ENCODE measurements at places on chromosomes 7 and 10. TPM values are rescaled to one million over a fixed set of nuclear protein-coding genes. Genes with fewer than 3 reads are reported as not detected.

The BHLHA15 gene
- total RNA-seq, result 0.57 TPM

The IFIT1B gene
- not detected for total RNA-seq

DNA sequence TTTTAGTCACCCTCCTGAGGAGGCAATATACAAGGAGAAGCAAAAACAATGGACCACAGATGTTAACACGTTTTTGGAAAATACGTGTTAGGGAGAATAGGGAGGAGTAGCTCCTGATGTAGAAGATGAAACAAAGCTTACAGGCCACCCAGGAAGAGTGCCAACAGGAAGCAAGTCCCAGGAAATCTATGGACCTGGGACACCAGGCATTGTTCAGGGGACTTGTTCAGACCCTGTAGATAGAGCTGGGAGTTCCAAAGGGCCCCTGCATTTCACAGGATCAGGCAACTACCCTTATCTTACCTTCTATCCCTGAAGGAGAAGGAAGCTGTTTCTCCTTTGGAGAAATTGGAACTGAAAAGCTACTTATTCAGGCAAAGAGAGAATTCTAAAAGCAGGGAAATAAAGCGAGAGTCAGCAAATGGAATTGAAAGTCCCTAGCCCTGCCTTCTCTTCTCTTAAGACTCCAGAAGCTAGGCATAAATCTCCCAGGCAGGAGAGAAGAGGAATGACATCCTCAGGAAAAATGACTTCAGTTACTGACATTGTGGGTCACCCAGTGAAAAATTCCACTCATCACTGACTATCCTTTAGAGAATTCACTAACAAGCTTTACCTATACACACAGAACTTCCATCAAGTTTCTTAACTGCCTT is 77.7 kb upstream of the FAM3C start:
- no peak for DNase-seq

DNA sequence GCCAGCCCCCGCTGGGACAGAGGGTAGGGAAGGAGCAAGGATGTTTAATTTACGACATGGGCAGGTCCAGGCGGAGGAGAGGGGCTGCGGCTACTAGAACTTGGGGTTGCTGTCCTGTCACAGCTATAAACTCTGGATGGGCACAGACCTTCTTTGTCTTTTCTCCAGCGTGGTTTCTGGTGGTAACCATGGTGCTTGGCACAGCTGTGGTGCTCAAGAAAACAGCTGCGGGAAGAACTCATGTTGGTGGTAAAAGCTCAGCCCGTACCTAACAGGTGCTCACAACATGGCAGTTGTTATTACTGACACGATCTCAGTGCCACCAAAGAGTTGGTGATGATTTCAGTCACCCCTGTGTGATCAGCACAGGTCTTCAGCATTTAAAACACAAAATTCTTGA is 13.8 kb downstream of the BAIAP2L1 start:
- DNase-seq, result no peak

DNA sequence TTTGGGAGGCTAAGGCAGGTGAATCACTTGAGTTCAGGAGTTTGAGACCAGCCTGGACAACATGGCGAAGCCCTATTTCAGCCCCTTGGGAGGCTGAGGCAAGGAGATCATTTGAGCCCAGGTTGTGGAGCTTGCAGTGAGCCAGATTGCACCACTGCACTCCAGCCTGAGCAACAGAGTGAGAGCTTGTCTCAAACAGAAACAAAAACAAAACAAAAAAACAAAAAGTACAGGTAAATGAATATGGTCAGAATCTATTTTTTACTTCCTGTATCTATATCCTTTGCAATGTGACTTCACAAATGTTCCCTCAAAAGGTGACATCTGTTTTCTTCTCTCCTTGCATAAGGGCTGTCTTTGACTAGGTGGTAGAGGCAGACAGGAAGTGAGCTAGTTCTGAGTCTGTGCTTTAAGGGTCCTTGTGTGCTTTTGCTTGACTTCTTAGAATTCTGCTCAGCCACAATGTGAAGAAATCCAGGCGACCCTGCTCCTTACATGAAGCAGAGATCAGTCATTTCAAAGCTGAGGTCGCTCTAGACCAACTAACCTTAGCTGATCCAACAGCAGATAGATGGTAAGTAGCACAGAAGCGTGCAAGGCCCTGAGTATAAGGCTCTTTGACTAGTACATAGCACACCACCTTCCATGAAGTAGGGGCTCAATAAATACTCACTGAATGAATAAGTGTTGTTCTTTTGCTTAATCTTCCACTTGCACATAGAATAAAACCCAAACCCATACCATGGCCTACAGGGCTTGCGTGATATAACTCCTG is 423.2 kb upstream of the PCDH15 start:
- no peak for DNase-seq

All from progenitor cell of endocrine pancreas (in vitro differentiated cells).